Stimulated activated CD4-positive, alpha-beta T cell treated with anti-CD3 and anti-CD28 coated beads, Interleukin-15, amount 100 ng/mL, for 48 hours (primary cell): ENCODE measurements at places on chromosomes 4 and X.

DNA sequence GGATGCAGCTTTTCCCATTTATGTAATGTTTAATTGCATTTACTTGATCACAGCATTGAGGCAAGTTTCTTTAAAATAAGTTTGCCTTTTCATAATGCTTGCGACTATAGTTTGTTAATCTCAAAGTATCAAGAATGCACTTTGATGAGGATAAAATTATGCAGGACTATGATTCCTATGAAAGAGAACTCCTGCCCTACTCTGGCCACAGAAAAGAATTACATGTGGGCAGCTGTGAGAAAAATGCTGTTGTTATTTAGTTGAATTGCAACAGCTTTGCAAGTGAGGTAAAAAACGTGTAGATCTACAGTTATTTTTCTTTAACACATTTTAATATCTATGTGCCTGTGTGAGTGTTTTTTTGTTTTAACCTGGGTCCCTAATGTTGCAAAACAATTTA lies 12.5 kb upstream of the OSTC start:
- DNase-seq: no peak

GRCh38 chrX:16451334-16451733 lies 198.6 kb upstream of the S100G start:
- no peak for DNase-seq

GRCh38 chr4:83830138-83830888 lies 294.4 kb downstream of the GPAT3 start:
- DNase-seq: no peak

- DNase-seq: no peak
These were observed 5.9 kb downstream of the NSUN7 start for GRCh38 chr4:40755616-40756015.

DNA sequence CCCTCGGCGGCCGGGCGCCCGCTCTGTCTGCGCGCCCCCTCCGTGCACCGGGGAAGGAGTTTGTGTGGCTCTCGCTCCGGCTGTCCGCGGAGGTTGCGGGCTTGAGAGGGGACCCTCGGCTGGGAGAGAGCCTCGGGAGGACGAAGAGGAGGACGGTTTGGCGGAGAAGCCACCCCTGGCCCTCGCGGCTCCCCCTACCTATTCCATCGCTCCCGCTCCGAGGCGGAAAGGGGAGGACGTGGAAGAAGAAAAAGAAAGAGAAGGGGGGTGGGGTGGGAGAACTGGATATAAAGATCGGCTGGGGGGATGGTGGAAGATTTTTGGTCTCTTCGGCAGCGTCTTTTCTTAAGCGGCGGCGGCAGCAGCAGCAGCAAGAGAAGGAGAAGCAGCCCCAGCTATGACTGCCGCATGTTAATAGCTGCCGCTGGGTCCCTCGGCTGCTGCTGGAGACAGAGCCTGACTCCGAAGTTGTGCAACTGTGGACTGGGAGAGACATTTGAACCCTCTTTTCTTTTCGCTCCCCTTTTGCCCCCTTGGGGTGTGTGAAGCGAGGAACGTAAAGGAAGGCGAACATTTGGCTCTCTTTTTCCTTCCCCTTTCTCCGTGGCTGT lies 895 bp downstream of the ADGRL3 start:
- DNase-seq: no peak

DNA sequence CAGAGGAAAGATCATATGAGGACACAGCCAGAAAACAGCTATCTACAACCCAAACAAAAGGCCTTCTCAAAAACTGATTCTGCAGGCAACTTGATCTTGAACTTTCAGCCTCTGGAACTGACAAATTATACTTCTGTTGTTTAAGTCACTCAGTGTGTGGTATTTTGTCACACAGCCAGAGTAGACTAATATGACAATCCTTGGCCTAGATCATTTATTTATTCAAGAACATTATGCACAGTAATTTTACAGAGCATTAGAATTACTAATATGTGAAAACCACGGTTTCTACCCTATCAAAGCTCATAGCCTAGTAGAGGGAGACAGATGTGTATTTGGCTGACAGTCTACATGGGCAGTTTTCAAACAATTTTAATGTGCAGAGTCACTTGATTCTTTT lies 167.8 kb upstream of the PCDH18 start:
- no peak for DNase-seq

DNA sequence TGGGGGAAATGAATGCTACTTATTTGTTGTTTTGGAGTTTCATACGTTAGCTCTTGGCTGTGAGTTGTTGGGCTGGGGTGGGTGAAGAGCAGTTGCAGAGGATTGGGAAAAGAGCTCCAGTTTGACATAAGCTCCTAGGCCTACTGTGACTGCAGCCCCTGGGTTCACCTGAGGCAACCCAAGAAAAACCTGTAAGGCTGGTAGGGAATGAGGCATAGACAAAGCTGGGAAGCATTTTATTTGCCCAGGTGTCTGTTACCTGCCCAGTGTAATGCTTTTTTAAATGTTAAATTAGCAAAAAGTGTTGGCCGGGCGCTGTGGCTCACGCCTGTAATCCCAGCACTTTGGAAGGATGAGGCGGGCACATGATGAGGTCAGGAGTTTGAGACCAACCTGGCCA lies 160.0 kb downstream of the FHIP1A start:
- DNase-seq: no peak

GRCh38 chr4:183797011-183797444 lies 108.1 kb upstream of the STOX2 start:
- no peak for DNase-seq

DNA sequence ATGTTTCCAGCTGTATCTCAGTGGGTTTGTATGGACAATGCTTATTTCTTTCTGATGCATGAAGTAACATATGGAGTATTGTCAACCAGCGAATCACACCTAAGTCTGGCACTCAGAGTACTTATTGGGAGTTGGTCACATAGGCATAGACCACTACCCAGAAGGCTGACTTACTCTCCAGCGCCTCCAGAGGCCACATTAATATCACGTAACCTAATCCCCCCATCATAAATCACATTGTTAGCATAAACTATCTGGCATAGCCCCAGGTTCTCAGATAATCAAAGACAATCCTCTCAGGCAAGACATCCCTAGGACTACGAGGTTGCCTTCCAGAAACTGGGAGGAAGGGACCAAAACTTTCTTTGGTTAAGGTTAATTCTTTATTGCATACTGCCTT lies 560.5 kb upstream of the PABPC4L start:
- DNase-seq: no peak

- no peak for DNase-seq
These were observed 189.1 kb downstream of the RAB28 start for GRCh38 chr4:13294961-13295605.

GRCh38 chrX:82556588-82556987 lies 951.5 kb upstream of the POU3F4 start:
- DNase-seq: no peak

DNA sequence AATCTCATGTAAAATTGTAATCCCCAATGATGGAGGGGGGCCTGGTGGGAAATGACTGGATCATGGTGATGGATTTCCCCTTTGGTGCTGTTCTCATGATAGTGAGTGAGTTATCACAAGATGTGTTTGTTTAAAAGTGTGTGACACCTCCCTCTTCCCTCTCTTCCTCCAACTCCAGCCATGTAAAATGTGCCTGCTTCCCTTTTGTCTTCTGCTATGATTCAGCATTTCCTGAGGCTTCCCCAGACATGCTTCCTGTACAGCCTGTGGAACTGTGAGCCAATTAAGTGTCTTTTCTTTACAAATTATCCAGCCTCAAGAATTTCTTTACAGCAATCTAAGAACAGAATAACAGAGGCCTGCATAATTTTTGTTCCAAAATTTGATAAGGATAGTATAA lies 85.2 kb downstream of the ANAPC10 start:
- no peak for DNase-seq

- no peak for DNase-seq
These were observed 29.0 kb upstream of the UBE2K start for GRCh38 chr4:39668887-39669286.

DNA sequence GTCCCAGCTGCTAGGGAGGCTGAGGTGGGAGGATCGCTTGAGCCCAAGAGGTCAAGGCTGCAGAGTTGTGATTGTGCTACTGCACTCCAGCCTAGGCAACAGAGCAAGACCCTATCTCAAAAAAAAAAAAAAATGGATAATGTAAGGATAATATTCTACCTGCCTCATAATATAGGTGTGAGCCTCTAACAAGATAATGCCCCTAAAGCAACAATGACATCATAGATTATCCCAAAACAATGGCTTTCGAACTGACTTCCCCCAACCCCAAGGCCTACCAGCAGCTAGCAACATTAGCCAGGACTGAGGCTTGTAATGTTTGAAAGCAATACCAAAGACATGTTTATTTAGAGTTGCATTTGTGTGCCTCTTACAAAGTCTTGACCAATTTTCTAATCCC lies 33.9 kb upstream of the ATP6AP2 start:
- DNase-seq: no peak

GRCh38 chrX:148192547-148192946 lies 211.4 kb downstream of the FMR1NB start:
- no peak for DNase-seq

DNA sequence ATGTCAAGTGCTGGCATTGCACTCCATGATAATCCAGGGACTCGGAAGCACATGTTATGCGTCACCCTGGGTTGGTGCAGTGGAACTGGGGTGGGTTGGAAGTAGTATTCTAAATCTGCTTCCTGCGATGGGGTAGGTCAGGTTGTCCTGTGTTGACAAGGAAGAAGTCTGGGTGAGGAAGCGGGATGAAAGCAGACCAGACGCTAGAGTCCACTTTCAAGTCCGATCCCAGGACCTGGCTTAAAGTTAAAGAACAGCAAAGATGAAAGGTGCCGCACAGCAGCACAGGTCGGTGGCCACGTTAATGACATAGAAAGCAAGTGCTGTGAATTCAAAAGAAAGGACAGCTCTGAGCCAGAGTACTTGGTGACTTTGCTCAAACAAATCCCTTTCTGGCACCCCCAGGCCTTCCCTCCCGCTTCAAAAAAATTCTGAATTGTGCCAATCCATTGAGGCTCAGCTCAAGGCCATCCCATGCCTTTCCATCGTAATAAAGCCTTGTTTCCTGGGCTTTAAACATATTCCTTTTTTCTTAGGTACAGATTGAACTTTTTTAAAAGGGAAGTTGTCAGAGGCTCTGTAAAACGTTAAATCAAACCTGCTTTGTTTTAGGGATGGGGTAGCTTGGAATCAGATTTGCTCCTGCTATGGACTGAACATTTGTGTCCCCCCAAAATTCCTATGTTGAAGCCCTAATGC lies 117.7 kb downstream of the PTTG2 start:
- no peak for DNase-seq

GRCh38 chr4:8710416-8710815 lies 117.9 kb downstream of the CPZ start:
- DNase-seq: no peak

GRCh38 chr4:176782794-176783193 lies 9.9 kb downstream of the VEGFC start:
- no peak for DNase-seq

- DNase-seq: no peak
These were observed 1.3 kb upstream of the CISD2 start for GRCh38 chr4:102867278-102868152.

GRCh38 chrX:22032084-22032483 lies at the start of gene PHEX:
TSS of gene PHEX (plus strand) at chrX:22032325. CDS start at chrX:22033006, 681 bp downstream.
- no peak for DNase-seq

DNA sequence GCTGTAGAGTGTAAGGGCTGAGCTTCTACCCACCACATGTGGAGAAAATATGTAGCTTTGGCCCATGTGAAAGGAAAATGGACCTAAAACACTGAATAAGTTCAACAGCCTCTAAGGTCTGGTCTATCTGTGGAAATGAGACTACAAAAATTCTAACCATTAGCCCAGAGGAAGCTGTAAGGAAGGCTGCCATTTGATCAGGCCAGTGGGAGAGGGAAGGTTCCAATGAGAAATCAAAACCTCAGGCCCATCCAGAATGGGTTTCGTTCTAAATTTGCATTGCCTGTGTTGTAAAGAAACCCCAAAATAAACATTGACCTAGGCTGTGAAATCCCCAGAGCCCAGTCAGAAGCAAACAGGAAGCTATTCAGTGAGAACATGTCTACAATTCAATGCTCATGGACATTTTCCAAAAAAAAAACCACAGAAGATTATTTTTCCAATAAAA lies 320.4 kb upstream of the SLC7A11 start:
- no peak for DNase-seq

DNA sequence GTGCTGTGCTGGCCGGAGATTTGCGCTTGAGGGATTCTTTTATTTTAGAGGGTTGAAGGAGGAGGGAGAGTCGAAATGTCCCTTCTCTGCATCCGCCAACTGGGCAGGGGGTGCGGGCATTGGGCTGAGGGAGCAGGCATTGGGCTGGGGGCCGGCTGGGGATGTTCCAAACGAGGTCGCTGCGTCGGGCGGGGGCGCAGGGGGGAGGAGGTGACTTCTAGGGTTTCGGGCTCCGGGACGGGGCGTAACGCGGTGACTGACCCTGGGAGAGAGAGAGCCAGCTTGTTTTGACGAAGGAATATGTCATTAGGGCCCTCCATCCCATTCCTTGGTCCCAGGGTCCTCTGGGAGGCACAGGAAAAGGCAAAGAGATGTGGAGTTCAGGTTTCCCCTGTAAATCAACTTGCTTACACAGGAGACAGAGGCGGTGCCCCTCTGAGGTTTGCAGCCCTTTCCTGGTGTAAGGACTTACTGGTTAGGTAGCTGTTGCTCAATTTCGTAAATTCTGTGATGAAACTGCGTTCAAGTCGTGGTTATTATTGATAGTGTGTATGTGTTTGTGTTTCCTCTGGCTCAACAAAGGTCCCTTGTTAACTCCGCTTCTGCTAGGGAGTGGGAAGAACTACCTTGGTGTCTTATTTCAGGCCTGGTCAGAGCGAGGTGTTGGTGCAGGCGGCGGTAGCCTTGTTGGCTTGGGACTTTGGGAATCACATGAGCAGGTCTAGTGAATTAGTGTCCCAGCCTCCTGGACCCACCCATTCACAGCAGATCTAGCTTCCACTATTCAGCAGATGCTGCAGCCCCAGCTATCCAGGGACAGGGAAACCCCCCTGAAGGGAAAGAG lies 716 bp downstream of the FHIP1A start:
- no peak for DNase-seq

DNA sequence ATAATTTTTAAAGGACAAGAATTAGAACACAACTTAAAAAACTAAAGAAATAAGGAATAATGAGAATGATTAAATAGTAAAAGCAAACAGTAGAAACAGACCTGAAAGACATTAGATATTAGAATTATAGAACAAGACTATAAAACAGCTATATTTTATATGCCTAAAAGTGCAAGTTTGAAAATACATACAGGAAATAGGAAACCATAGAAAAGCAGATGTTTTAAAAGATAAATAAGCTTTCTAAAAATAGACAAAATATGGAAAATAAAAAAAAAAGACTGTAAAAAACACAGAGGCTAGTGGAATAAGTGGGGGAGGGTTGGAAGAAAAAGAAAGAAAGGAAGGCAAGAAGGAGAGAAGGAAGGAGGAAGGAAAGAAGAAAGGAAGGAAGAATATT lies 407.3 kb downstream of the IDS start:
- no peak for DNase-seq

DNA sequence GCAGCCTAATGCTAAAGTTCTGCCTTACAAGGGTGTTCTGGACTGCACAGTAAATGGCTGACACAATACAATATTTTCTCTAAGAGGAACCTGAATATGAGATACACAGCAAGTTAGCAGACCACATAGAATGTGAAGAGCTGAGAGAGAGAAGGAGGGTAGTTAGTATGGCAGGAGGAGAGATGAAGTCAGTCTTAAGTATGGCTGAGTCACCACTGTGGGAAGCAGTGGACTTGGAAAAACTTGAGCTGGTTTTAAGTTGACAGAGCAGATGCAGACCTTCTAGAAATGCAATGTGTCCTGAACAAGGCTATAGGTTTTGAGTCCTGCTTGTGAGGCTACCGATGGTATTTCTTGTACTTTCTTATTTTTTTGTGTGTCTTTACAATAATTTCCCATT lies 172.5 kb downstream of the SH2D1A start:
- DNase-seq: no peak
